ENCODE measurements at places on chromosomes 3 and 15.

- DNase-seq = no peak
Observed at GRCh38 chr3:50124800-50125178, 30.3 kb upstream of the SEMA3F start.

DNA sequence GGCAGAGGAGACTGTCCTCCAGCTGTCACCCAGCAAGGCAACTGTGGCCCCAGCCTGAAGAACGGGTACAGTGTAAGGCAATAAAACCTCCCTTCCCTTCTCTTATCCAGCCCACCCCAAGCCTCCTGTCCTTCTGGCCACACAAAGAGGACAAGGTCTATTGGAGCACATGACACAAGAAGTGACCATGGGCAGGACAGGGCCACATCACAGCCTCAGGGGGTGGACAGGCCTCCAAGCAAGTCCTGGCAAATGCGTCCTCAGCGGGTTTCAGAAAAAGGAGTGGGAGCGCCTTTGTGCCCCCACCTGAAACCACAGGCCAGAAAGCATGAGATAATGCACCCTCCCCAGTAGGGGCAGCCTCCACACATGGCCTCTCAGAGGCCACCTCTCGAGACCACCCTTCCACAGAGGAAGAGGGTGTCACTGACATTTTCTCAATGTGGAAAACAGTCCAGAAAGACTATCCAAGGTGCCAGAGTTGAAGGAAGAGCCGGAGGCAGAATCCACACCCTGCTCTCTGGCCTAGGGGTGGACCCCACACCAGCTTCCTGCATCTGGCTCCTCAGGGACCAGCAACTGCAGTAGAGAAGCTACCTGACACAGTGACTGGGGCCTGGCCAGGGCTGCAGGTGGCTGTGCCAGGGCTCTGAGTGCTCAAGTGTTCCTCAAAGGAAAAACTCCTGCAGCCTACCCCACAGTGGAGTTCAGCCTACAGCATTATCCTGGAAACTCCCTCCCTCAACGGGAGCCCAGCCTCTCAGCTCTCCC, 43.9 kb downstream of the CCDC12 start:
- DNase-seq = no peak

- DNase-seq = no peak
Observed at GRCh38 chr3:25728101-25728500, 55.1 kb downstream of the NGLY1 start.

DNA sequence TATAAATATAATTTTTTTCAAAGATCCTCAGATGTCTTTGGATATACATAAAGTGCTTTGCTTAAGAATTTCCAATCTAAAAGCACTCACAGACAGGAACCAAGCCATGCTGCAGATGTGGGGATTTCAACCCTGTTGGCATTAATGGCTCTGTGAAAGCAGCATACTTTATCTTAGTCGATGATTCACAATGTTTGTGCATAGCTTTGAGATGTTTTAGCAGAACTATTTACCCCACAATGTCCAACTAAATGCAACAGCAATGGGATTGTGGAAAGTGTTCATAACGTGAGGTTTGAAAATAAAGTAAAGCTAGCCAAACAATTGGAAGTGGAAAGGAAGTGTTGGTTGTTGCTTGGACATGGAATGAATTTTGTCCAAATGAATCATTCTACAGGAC, 371.4 kb downstream of the SOX2 start:
- no peak for DNase-seq

GRCh38 chr15:50830477-50831354, 65.2 kb upstream of the SPPL2A start:
- DNase-seq = no peak

- no peak for DNase-seq
Observed at GRCh38 chr15:83692746-83693581, 39.0 kb downstream of the ADAMTSL3 start.

- no peak for DNase-seq
Observed at GRCh38 chr3:146100825-146101444, 60.0 kb downstream of the PLOD2 start.

GRCh38 chr15:65888981-65889380, 19.7 kb downstream of the RAB11A start:
- no peak for DNase-seq

GRCh38 chr3:189779166-189779565, 148.0 kb downstream of the TP63 start:
- DNase-seq = no peak

GRCh38 chr3:158264894-158265293, 155.0 kb downstream of the RSRC1 start:
- no peak for DNase-seq

DNA sequence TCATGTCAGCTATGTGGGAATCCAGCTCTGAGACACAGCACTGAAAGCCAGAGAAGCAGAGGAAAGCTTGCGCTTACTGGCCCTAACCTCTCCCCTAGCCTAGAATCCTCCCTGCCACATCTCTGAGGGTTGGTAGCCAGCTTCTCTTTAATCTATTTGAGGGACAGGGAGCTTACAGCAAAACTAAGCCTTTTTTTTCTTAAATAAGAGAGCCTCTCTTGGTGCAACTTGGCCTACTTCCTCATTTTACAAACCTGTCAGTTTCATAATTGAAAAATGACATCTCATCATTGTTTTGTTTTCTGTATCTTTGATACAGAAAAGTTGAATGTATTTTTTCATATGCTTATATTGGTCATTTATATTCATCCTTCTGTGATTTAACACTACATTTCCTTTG, 193.9 kb downstream of the ZNF621 start:
- DNase-seq = no peak

DNA sequence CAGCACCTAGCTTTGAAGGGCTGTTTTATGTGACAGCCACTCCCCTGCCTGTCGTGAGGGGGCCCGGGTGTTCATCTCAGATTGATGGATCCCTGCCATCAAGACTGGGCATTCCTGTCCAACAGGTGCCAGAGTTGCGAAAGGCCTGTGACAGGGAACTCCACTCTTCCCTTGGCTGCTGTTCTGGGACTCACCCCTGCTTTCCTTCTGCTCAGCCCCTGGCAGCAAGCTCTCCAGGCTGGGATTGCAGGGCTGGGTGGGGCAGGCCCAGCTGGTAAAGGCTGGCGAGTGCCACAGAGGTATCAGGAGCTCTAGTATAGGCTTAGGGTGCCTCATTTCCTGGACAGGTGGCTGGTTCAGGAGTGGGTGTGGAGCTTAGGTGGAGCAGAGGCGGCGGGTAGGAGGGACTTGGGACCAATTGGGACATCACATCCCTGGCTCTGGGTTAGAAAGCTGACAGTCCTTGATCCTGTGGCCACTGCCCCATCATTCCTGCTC, at the start of gene PLA2G4B:
TSS of gene PLA2G4B (plus strand) at position 448 of the 498 bp plus-strand sequence. CDS start 67 bp downstream, outside the sequence.
- no peak for DNase-seq

GRCh38 chr3:131922356-131922755, 112.5 kb downstream of the CPNE4 start:
- DNase-seq = no peak

DNA sequence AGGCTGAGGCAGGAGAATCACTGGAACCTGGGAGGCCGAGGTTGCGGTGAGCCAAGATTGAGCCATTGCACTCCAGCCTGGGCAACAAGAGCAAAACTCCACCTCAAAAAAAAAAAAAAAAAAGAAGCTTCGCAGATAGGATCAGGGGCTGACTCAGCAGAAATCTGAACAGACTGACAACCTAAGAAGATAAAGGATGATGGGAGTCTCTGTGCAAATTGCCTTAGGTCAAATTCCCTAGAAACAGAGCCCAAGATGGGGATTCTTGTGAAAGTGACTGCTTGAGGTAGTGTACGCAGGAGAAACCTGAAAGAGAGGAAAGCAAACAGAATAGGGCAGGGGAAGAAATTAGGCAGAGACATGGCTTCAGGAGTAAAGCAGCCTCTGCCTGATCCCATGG, 160.8 kb upstream of the LRIG1 start:
- DNase-seq = no peak

DNA sequence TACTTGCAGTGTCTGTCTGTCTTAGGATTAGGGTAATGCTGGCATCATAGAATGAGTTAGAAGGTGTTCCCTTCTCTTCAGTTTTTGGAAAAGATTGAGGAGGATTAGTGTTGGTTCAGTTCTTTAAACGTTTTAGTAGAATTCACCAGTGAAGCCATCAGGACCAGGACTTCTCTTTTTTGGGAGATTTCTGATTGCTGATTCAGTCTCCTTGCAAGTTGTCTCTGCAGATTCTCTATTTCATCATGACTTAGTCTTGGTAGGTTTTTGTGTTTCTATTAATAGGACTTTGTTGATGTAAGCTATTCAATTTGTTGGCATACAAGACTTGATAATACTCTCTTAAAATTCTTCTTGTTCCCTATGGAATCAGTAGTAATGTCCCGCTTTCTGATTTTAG, 48.9 kb downstream of the STT3B start:
- DNase-seq = no peak

GRCh38 chr3:182438398-182438797, 354.9 kb upstream of the ATP11B start:
- DNase-seq = no peak

- peak; percentile 19 for DNase-seq
Observed at GRCh38 chr15:31200735-31201151, 99.2 kb upstream of the TRPM1 start.

GRCh38 chr3:107323723-107324122, 53.5 kb upstream of the CCDC54 start:
- DNase-seq = no peak

DNA sequence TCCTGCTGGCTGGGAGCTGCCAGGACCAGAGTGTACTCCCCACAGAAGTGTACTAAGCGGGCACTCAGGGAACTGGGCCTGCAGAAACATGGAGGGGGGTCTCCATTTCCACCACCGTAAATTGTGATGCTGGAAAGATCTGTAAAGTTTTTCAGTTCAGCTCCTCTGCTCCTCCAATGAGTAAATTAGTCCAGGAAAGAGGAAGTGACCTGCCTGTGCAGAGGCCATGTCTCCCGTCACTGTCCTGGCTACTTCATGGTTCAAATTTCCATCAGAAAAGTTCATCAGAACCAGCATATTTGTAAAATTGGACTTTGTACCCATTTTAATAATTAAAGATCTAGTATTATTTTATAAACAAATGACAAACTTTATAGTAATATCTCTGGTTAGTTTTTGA, 226.7 kb upstream of the THBS1 start:
- DNase-seq = no peak

- DNase-seq = no peak
Observed at GRCh38 chr3:49339581-49339940, 292 bp downstream of the USP4 start.

DNA sequence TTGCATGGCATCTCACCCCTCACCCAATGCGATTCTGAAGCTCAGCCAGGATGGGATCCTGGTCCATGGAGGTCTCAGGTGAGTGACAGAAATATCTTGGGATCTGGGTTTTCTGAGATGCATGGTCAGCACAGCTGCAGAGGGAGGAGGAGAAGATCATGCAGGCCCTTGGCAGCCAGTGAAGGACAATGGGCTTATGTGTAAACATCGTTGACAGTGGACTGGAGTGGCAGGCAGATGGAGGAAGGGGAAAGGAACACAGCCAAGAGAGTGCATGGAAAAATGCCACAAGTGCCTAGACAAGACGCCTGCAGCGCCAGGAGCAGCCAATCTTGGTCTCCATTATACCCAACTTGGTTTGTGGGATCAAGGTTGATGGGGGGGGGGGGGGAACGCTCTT, 347.9 kb downstream of the MCTP2 start:
- DNase-seq = no peak

GRCh38 chr15:42608752-42609488, 33.5 kb downstream of the STARD9 start:
- no peak for DNase-seq

- DNase-seq = no peak
Observed at GRCh38 chr15:36632226-36632625, 52.8 kb downstream of the CDIN1 start.

GRCh38 chr15:31216215-31216911, 110.3 kb upstream of the KLF13 start:
- DNase-seq = no peak

DNA sequence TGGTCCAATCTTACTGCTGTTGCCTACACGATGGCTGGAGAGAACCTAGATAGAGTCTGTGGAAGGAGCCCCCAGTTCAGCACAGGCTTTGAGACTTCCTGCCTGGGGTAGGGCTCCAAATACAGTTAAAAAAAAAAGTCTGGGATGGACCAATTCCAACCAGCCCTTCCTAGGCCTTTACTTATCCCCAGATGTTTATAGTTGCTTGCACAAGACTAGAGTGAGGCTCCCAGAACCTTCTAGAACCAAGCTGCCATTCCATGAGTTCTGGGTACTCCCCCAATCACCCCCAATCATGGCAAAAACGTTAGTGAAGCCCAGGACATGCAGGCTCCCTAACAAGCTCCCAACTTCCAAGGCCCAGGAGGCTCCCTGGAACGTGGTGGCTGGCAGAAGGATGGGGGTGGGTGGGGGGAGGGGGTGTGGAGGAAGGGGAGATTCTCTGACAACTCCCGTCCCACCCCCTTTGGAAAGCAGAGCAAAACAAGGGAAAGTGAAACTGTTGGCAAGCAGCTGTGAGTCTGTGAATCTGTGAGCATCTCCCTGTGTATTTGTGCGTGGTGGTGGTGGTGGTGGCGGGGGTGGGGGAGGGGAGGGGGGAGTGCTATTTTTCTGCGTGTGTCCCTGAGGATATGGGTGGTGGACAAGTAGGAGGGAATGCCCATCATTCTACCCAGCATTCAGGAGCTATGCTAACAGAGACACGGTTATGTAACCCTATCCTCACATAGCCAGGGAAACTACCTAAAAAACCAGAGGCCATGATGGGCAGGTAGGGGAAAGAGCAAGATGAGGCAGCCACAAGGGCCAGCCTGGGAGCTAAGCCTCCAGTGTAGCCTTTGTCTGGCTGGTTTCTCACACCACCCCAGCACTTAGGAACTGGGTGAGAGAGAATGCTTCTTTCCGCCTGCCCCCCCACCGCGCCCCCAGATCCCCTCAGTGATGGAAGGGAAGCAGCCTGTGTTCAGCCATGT, 2.0 kb downstream of the MST1R start:
- DNase-seq = no peak

DNA sequence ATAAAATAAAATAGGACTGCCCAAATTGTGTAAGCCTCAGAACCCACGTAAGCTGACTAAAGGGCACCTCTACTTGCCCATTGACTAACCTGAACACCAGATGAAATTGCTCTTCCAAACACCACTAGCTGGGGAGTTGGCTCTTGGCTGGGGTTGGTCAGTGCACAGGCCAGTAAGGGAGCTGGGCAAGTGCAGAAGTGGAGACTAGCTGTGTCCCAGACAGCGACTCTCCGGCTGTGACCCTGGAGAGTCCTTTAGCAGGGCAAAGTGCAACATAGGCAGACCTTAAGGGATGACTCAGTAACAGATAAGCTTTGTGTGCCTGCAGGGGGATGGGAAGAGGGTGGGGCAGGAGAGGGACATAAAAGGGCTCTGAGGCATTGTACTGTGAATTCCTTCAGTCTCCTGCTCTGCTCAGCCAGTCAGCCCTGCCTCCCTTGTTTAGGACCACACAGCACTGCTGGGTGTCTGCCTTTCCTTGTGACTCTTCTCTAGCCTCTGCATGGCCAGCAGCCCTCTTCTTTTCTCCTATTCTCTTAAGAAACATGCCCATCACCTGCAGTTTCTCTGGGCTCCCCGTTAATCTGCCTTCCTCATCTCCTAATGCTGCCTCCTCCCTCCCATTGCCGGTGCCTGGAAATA, 13.2 kb downstream of the NR1I2 start:
- DNase-seq = no peak

DNA sequence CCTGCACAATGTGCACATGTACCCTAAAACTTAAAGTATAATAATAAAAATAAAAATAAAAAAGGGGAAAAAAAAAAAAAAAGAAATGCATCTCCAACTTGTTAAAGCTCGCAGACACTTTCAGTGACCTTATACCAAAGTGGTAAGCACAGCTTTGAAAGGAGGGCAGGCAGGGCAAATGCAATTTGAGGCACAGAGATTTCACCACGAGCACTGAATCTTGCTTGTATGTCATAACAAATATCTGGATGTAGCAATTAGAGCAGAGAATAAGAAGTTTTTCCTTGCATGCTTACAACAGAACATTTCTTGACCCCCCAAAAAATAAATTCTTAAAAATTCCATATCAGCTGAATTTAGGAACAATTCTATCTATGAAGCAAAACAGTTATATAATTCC, 66.5 kb downstream of the FBN1 start:
- no peak for DNase-seq
